ENCODE measurements at places on chromosomes 13 and 19.
A peak's percentile ranks its signal among the peaks of the same experiment; 100 is the strongest.

- no peak for DNase-seq
Observed at GRCh38 chr13:74056801-74057542, 77.2 kb downstream of the KLF12 start.

DNA sequence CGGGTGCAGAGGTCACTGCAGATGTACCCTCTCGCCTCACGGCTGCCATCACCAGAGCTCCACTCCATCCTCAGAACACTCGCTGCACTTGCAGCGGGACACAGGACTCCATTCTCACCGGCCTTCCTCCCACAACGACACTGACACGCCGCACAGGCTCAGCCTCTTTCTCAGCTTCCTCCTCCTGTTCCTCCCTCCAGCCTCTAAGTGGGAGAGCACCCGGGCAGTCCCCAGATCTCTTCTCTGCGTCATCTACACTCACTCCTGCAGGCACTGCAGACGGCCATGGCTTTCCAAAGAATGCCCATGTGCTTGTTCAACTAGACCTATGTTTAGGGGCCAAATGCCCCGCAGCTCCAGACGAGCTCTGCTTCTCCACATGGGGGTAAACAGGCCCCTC, 14.3 kb upstream of the FKRP start:
- no peak for DNase-seq

- no peak for DNase-seq
Observed at GRCh38 chr13:96824140-96824539, 170.1 kb downstream of the OXGR1 start.

DNA sequence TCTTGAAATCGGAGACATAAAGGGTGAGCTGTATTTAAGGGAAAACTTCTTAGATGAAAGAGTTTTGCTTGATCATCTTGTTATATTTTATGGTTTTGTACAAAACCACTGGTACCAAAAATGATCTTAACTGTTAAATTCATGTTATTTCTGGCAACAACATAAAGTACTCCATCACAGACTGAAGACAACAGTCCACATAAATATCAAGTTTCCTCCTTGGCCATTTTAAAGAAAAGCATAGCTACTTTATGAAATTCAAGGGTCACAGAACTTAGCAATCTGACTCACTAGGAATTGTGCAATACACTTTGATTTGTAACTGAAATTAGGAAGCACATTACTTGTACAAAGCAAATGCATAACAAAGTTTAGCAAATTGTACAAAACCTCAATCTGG, 66.3 kb downstream of the TBC1D4 start:
- DNase-seq, result peak; percentile 93

DNA sequence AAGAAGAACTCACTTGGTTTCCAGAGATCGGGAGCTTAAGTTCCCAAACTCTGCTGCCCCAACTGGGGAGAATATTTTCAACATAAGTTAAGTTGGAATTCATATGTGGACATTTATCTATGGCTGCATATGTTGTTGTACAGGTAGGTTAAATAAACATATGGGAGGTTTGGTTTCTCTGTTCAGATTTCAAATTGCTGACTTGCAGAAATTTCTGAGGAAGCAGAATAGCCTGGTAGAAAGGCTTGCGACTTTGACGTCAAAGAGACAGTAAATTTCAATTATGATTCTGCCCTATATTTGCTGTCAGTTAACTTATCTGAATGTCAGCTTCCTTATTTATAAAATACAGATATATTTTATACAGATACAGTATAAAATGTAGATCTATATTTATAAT, 40.0 kb upstream of the TPP2 start:
- peak; percentile 7 for DNase-seq

- DNase-seq, result no peak
Observed at GRCh38 chr13:95734124-95734523, 57.2 kb downstream of the DNAJC3 start.
